ENCODE measurements at places on chromosomes 16 and 17.

GRCh38 chr16:9027070-9027799, 63.5 kb upstream of the USP7 start:
- no peak for DNase-seq

GRCh38 chr16:64858076-64858475, 263.8 kb downstream of the CDH11 start:
- DNase-seq = no peak

GRCh38 chr16:51157698-51158097, 6.6 kb upstream of the SALL1 start:
- no peak for DNase-seq

DNA sequence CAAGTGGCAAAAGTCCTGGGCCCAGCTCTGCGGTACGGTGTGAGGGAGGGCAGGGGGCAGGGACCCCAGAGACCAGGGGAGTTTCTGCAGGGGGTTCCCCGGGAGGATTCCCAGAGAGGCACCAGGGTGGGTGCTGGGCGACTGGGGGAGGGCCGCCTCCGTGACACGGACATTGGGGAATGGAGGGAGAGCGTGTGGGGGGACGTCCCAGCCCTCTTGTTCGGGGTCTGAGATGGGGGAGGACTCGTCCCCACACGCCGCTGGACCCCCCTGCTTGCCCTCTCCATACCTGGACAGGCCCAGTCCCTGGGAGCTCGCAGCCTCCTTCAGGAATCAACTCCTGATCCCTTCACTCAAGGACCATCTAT, 26.3 kb upstream of the C1QTNF8 start:
- no peak for DNase-seq

- no peak for DNase-seq
These were observed 55.0 kb downstream of the SNTB2 start for GRCh38 chr16:69241926-69242325.

GRCh38 chr17:39755554-39756379, 18.0 kb downstream of the GRB7 start:
- DNase-seq = no peak

DNA sequence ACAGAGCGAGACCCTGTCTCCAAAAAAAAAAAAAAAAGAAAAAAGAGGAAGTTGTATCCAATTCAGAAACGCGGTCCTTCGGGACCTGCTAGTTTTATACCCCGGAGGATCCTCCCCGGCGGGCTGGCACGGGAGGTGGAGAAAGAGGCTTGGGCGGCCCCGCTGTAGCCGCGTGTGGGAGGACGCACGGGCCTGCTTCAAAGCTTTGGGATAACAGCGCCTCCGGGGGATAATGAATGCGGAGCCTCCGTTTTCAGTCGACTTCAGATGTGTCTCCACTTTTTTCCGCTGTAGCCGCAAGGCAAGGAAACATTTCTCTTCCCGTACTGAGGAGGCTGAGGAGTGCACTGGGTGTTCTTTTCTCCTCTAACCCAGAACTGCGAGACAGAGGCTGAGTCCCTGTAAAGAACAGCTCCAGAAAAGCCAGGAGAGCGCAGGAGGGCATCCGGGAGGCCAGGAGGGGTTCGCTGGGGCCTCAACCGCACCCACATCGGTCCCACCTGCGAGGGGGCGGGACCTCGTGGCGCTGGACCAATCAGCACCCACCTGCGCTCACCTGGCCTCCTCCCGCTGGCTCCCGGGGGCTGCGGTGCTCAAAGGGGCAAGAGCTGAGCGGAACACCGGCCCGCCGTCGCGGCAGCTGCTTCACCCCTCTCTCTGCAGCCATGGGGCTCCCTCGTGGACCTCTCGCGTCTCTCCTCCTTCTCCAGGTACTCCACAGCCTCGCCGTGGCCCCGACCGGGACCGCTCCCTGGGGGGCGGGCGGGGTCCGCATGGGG, at the start of gene CDH3:
Gene CDH3 (plus strand): TSS at position 596 of the 779 bp plus-strand sequence. CDS start 70 bp downstream, at position 666.
- DNase-seq = peak; percentile 7
